ENCODE measurements at places on chromosomes 6 and 20.

GRCh38 chr20:59560588-59561227 lies 43.6 kb upstream of the PHACTR3 start:
- peak; percentile 17 for DNase-seq

GRCh38 chr6:144534180-144534579 lies 249.0 kb downstream of the UTRN start:
- DNase-seq, result no peak

GRCh38 chr20:41769592-41770018 lies 151.4 kb upstream of the CHD6 start:
- no peak for DNase-seq

DNA sequence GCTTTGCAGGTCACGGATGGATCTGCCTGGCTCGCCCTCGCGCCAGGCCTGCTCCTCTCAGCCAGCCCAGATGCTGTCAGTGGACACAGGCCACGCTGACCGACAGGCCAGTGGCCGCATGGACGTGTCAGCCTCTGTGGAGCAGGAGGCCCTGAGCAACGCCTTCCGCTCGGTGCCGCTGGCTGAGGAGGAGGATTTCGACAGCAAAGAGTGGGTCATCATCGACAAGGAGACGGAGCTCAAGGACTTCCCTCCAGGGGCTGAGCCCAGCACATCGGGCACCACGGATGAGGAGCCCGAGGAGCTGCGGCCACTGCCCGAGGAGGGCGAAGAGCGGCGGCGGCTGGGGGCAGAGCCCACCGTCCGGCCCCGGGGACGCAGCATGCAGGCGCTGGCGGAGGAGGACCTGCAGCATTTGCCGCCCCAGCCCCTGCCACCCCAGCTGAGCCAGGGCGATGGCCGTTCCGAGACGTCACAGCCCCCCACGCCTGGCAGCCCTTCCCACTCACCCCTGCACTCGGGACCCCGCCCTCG lies 19.6 kb downstream of the TTBK1 start:
- no peak for DNase-seq

Measured in foreskin melanocyte (primary cell).